Stimulated activated CD8-positive, alpha-beta memory T cell treated with anti-CD3 and anti-CD28 coated beads, Interleukin-15, amount 100 ng/mL, for 48 hours (primary cell): ENCODE measurements at places on chromosomes 1 and 21.

- DNase-seq: no peak
Observed at GRCh38 chr1:20164694-20165202, 21.1 kb upstream of the UBXN10 start.

- peak; percentile 61 for DNase-seq
Observed at GRCh38 chr21:45820171-45821091, 161.1 kb upstream of the COL6A1 start.

DNA sequence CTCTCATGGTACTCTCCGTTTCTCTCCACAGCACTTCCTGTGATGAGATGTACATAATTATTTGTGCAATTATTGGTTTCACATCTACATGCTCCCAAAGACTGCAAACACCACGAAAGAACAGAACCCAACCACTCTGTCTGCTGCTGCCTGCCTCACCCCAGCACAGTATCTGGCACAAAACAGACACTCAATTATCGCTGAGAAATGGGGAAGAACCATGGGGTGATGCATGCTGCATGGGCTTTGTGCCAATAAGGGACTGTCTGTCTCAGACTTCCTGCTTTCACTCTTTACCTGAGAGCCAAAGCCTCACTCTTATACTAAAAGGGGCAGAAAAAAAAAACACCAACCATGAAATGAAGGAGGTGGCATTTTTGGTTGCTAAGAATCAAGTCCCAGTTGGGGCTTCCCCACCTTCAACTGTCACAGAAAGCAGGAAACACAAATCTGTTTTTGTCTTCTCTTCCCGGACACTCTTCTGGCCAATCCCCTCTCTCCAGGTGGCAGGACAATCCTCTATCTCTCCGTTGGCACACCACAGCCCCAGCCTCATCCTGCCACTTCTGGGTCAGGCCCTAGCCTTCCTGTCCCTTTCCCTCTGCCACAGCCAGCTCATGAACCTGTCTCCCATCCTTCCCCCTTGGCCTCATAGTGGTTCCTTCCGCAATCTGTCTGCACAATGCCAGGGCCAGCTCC is 82.0 kb downstream of the TGFBR3 start:
- DNase-seq: peak; percentile 53

GRCh38 chr1:5526822-5527551 is 465.2 kb downstream of the NPHP4 start:
- DNase-seq: no peak

- no peak for DNase-seq
Observed at GRCh38 chr21:42661688-42662429, 8.4 kb downstream of the PDE9A start.

DNA sequence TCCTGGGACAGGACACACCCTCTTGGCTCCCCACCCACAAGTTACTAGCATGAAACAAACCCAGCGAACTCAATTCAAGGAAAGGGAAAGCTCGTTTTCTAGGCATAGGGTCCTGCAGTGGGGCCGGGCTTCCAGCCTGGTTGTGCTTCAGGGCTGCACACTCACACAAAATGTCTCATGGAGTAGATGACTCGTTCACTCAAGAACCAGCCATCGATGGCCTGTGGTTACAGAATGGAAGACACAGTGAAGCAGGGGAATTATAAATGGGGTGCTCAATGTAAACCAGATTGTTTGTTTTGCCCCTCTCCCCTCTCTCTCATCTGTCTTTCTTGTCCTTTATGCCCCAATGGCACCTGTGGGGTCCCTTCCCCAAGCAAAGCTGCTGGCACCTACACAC is 56.0 kb upstream of the COX20 start:
- DNase-seq: no peak

DNA sequence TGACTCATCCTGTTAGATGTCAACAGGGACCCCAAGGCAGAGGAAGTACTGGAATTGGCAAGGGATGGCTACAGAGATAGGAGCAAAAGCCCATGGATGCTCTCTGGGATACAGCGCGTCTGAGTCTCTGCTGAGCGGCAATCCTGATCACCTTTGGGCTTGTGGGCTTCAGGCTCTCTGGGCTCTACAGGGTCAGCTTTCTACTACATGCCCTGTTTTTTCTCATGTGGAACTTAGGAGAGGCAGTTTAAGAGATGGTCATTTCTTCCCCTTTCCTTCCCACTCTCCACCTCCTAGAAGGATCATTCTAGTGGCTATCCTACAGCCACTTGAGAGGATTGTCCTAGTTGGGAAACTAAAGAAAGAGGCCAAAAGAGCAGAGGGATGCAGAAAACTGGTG is 1.3 kb downstream of the LINGO4 start:
- DNase-seq: no peak
